ENCODE measurements at places on chromosomes 6 and 20. TPM values are rescaled to one million over a fixed set of nuclear protein-coding genes. Genes with fewer than 3 reads are reported as not detected.

GRCh38 chr6:71886184-71887005 lies at the start of gene RIMS1:
Gene RIMS1, plus strand, starts transcription at chr6:71886550. Its CDS starts 474 bp downstream, at chr6:71887024.
- DNase-seq: no peak

Gene SLC35D3
- not detected for polyA plus RNA-seq

- DNase-seq: peak; percentile 57
Observed at GRCh38 chr6:8990075-8990474, 554.7 kb upstream of the SLC35B3 start.

DNA sequence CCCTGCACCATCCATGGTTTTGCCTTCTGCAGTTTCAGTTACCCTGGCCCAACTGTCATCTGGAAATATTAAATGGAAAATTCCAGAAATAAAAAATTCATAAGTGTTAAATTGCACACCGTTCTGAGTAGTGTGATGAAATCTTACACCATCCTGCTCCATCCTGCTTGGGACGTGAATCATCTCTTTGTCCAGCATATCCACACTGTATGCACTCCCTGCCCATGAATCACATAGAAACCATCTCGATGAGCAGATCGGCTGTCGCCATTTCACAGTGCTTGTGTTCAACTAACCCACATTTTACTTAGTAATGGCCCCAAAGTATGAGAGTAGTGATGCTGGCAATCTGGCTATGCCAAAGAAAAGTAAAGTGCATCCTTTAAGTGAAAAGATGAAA lies 105.9 kb upstream of the ID4 start:
- DNase-seq: peak; percentile 37

- peak; percentile 97 for DNase-seq
Observed at GRCh38 chr6:134911547-134911946, 38.4 kb downstream of the ALDH8A1 start.

Gene SOBP
- not detected for polyA plus RNA-seq

DNA sequence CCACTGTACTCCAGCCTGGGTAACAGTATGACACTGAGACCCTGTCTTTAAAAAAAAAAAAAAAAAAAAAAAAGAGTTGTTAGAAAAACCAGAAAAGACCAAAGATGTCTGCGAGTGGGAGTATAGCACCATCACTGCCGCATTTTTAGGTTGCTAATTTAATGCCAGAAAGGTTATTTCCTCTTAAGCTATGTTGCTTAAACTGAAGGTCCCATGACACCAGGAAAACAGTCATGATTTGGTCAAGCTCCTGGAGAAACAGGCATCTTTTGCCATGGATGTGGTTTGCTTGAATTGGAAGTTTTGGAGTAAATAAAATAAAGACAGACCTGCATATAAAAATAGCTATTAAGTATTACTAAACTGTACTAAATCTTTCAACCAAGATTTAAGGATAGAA lies 68.3 kb upstream of the TNFRSF21 start:
- DNase-seq: no peak

Gene BMP6
- 1.0 TPM for polyA plus RNA-seq

GRCh38 chr6:29628419-29629281 lies 4.3 kb downstream of the GABBR1 start:
- DNase-seq: peak; percentile 62

Gene NANP
- 4.0 TPM for polyA plus RNA-seq

Data from foreskin keratinocyte (primary cell).